Activated B cell treated with CpG ODN at 0.5 μM for 24 hours (primary cell): ENCODE measurements at places on chromosomes 5 and 9.

- DNase-seq = no peak
These were observed 4.0 kb upstream of the TEX48 start for GRCh38 chr9:114685951-114686350.

- no peak for DNase-seq
These were observed at the start of gene ZNF883 for GRCh38 chr9:113011911-113012381. Gene ZNF883, minus strand, starts transcription at chr9:113012192.

- no peak for DNase-seq
These were observed 53.9 kb downstream of the TRIO start for GRCh38 chr5:14197056-14197455.

GRCh38 chr9:6896562-6896961 lies 138.8 kb downstream of the KDM4C start:
- DNase-seq = no peak

GRCh38 chr9:109319626-109320241 lies 1.1 kb downstream of the EPB41L4B start:
- no peak for DNase-seq

GRCh38 chr5:12367973-12368372 lies 463.7 kb upstream of the CTNND2 start:
- no peak for DNase-seq

DNA sequence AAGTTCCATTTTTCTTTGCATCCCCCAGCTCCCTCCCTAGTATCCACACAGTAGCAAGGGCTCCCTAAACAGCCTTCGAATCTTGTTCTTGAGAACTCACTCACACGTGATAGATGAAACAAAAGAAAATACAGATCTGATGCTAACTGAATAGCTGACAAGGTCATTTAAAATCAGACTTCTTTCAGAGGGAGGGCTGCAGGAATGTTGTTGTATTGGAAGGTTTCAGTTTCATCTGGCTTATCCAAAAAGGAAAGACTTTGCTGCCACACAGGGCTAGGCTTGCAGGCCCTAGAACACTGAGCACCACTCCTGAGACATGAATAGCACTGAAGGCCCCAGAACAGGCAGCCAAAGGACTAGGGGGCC lies 3.2 kb downstream of the CD180 start:
- no peak for DNase-seq

- no peak for DNase-seq
These were observed 1.5 kb downstream of the WHRN start for GRCh38 chr9:114503522-114504340.

GRCh38 chr5:1864896-1865440 lies 17.8 kb downstream of the IRX4 start:
- no peak for DNase-seq

- DNase-seq = no peak
These were observed 835.5 kb downstream of the TLE4 start for GRCh38 chr9:80407220-80407619.

GRCh38 chr9:79357194-79357593 lies 214.6 kb upstream of the TLE4 start:
- no peak for DNase-seq

GRCh38 chr9:108815156-108815555 lies 40.6 kb downstream of the ACTL7B start:
- no peak for DNase-seq
